ENCODE measurements at places on chromosomes 11 and 22. TPM values are rescaled to one million over a fixed set of nuclear protein-coding genes. Genes with fewer than 3 reads are reported as not detected.

DNA sequence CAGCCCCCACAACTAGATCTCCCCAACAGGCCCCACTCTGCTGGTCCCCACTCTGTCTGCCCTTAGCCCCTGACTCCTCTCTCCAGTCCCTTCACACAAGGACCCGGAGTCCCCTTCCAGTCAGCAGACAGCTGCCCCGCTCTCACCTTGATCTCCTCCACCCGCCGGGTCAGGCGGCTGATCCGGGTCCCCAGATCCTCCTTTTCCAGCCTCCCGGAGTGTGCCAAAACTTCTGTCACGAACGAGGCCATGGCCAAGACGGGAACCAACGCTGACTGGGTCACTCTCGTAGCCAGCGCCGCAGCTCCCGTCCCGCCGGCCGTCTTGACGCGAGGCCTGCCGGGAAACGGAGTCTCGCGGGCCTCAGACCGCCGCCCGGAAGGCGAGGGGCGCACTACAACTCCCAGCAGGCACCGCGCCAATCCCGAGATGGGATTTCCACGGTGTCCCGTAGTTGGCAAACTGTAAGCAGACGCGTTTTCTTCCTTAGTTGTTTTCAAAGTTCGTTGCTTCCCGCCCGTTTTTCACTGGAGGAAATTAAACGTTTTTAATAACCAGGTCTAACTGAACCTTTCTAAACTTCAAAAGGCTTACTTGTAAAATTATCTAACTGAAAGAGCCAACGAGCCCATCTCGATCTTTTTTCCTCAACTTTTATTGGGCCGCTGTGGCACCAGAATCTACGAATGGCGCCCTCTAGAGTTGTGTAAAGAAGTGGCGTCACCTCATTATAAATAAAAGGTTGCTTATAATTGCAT, at the start of gene ZW10:
ZW10 (minus strand) TSS at position 277 of the 758 bp plus-strand sequence; CDS start at position 251, 26 bp downstream.
- peak; percentile 98 for DNase-seq

Gene CNTF
- total RNA-seq, result 1.5 TPM

DNA sequence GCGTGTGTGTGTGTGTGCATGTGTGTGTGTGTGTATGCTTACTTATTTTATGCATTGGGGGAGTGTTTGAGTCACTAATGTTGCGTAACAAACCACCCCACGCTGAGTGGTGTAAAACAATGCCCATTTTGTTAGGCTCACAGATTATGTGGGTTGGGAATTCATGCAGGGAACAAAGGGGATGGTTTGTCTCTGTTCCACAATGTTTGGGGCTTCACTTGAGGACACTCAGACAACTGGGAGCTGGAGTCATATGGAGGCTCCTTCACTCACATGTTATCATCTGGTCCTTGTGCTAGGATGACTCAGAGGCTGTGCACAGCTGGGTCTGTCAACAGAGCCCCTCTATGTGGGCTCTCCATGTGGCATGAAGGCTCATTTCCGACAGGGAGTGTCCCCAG, 51.3 kb upstream of the LARGE1 start:
- DNase-seq, result no peak

DNA sequence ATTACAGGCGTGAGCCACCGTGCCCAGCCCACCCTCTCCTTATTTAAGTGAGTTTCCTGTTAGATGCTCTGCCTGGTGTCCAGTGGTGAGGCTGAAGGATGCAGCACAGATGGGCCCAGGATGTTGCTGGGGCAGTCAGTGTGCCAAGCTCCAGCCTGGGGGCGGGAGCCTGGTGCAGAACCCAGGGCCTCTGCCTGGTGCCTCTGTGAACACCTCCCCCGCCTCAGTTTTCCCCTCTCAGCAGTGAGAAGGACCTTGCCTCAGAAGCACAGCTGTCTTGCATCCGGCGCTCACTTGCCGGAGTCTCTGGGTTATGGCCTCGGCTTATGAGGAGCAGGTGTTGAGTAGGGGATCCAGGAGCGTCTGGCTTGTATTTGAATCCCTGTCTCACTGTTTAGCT, 116.2 kb downstream of the KIAA1671 start:
- no peak for DNase-seq

- DNase-seq, result no peak
Measured at GRCh38 chr22:44281768-44282637, 30.7 kb downstream of the SHISAL1 start.

Gene MPZL2
- total RNA-seq, result 47.8 TPM

DNA sequence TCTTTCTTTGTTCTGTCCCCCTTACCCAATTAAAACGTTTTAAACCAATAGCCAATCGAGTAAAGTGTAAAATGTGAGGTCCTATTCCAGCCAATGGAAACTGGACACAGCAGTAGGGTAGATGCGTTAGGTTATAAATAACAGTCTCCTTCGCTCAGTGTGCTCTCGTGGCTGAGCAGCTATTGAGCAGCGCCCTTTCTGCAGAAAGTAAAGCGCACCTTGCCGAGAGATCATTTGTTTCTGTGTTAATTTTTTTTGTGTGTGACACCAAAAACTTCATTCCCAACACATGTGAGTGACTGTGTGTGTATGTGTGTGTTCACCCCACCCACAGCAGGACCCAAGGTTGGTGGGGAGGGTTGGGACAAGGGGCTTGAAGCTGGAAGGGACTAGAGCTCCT, 7.2 kb upstream of the TTLL1 start:
- DNase-seq, result no peak

DNA sequence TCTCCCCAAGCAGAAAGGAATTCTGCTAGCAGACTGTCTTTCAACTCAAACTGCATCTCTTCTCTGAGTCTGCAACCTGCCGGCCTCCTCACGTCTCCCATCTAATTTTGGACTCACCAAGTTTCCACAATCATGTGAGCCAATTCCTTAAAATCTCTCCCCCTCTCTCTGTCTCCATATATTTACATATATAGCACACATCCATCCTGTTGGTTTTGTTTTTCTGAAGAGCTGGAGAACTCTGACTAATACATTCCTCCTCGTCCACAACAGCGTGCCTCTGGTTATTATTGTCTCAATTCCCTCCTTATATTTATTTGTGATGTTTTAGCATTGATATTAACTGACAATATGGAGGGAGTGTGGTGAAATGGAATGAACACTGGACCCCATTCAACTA, 29.6 kb upstream of the FJX1 start:
- no peak for DNase-seq

DNA sequence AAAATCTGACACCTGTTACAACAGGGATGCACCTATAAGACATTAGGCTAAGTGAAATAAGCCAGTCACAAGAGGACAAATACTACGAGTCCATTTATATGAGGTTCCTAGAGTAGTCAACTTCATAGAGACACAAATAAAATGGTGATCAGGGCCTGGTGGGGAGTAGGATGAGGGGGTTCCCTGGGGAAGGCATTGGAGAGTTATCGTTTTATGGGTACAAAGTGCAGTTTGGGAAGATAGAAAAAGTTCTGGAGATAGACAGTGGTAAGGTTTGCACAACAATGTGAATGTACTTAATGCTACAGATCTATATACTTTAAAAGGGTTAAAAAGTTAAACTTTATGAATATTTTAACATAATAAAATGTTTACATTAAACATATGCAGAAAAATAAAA, 31.4 kb upstream of the B3GNT6 start:
- DNase-seq, result no peak

- DNase-seq, result no peak
Measured at GRCh38 chr11:126186708-126187529, 24.5 kb downstream of the RPUSD4 start.

GRCh38 chr22:27554106-27554811, 247.3 kb downstream of the MN1 start:
- no peak for DNase-seq

- DNase-seq, result no peak
Measured at GRCh38 chr11:129023968-129024676, 81.5 kb upstream of the TP53AIP1 start.

DNA sequence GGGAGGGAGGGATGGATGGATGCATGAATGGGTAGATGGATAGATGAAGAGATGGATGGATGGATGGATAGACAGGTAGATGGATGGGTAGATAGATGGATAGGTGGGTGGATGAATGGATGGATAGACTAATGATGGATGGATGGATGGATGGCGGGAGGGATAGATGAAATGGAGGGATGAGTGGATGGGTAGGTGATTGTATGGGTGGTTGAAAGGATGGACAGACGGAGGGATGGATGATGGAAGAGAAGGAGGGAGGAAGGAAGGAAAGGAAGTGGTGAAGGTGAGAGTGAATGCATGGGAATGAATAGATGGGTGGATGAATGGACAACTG, 3.7 kb upstream of the TNNT3 start:
- DNase-seq, result no peak

Gene KDM4F
- not detected for total RNA-seq

Gene ZNF215
- 0.89 TPM for total RNA-seq

Gene IL17REL
- total RNA-seq, result not detected

Gene TPBGL
- 0.21 TPM for total RNA-seq

Gene GGTLC2
- not detected for total RNA-seq

- DNase-seq, result no peak
Measured at GRCh38 chr11:133811850-133812685, 33.2 kb downstream of the SPATA19 start.

- DNase-seq, result no peak
Measured at GRCh38 chr22:31556627-31557203, 60.4 kb downstream of the SFI1 start.

Gene KCNK7
- 0.31 TPM for total RNA-seq

DNA sequence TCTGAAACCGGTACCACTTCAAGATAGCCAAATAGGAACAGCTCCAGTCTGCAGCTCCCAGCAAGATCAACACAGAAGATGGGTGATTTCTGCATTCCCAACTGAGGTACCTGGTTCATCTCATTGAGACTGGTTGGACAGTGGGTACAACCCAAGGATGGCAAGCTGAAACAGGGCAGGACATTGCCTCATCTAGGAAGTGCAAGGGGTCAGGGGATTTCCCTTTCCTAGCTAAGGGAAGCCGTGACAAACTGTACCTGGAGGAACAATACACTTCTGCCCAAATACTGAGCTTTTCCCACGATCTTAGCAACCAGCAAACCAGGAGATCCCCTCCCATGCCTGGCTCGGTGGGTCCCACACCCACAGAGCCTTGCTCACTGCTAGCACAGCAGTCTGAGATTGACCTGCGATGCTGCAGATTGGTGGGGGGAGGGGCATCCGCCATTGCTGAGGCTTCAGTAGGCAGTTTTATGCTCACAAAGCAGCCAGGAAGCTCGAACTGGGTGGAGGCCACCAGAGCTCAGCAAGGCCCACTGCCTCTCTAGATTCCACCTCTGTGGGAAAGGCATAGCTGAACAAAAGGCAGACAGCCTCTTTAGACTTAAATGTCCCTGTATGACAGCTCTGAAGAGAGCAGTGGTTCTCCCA, 59.9 kb upstream of the C11orf58 start:
- no peak for DNase-seq

GRCh38 chr22:22820626-22821025, 67.0 kb upstream of the IGLL5 start:
- DNase-seq, result no peak

DNA sequence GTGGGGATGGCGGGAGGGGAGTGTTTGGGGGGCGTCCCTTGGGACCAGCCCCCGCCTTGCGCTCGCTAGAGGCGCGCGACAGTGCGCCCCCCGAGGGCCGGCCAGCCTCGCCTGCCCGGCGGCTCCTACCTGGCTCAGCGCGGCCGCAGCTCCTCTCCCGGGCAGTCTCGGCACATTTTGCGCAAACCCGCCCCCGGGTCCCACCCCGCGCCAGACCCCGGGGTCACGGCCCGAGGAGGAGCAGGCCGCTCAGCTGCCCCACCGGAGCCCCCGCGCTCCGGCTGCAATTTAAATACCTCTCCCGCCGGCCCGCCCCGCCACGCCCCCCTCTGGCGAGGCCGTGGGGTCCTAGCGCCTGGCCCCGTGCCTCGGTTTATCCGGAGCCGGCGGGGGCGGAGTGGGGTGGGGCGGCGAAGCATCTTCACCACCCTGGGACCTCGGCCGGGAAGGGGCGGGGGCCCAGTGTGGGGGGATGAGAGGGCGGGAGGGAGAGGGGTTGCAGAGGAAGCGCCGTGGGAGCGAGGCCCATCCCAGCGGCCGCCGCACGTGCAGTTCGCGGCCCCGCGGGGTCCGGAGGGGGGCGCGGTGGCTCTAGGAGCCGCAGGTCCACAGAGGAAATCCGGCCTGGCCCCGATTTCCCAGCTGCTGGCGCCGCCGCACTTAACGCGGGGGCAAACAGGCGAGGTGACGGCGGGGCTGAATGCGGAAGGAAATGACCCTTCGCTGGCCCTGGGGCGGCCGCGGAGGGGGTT, at the start of gene LRRC32:
LRRC32 (minus strand) TSS at position 263 of the 752 bp plus-strand sequence. CDS start 4,793 bp downstream, outside the sequence.
- peak; percentile 86 for DNase-seq

Gene FIBIN
- total RNA-seq, result 9.4 TPM

GRCh38 chr11:59616396-59616982, 915 bp upstream of the OSBP start:
- no peak for DNase-seq

Gene YPEL4
- 1.1 TPM for total RNA-seq

DNA sequence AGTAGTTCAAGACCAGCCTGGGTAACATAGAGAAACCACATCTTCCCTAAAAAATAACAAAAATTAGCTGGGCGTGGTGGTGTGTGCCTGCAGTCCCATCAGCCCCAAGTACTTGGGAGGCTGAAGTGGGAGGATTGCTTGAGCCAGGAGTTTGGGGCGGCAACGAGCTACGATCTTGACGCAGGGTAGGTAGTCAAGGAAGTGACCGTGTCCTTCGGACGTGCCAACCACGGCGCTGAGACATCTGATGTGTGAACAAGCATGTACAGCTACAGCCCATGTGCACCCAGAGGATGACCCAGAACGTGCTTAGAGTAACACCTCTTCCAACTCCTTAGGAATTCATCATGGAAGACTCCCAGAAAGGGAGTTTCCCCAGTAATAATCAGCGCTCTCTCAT, 21.4 kb downstream of the RGL4 start:
- no peak for DNase-seq

Gene CRYBA4
- total RNA-seq, result not detected

DNA sequence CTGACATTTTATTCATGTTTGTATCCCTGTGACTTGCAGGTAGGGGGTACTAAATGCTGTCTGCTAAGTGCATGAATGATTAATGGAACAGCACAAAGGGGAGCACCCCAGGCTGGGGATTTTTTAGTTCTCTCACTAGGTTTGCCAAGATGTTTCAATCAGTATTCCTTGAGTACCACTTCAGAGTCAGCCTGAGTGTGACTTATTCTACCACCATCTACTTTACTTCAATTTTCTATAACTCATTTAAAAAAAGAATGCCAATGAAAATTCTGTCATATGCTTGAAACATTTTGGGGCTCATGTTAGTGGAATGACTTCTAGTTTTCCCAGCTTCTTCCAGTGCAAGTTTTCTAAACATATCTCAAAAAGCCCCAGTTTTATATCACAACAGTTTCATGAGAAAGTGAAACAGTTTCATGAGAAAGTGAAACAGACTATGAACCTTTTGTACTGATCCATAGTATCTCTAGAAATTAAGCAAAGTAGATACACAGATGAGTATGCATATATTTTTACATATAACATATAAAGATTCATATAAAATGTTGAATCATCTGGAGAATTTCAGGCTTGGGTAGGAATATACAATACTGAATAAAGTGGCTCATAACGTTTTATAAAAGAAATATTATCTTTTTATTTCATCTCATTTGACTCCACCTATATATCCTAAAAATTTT, 252.4 kb downstream of the GRM5 start:
- DNase-seq, result no peak

Gene SLC6A5
- 0.16 TPM for total RNA-seq

Gene MFRP
- not detected for total RNA-seq

Gene SPDYC
- total RNA-seq, result not detected

- peak; percentile 100 for DNase-seq
Measured at GRCh38 chr22:30423959-30424533, 1.5 kb upstream of the MTFP1 start.

GRCh38 chr11:19730373-19730772, 17.7 kb downstream of the NAV2 start:
- peak; percentile 60 for DNase-seq
